ENCODE measurements at places on chromosomes 12 and 14.

DNA sequence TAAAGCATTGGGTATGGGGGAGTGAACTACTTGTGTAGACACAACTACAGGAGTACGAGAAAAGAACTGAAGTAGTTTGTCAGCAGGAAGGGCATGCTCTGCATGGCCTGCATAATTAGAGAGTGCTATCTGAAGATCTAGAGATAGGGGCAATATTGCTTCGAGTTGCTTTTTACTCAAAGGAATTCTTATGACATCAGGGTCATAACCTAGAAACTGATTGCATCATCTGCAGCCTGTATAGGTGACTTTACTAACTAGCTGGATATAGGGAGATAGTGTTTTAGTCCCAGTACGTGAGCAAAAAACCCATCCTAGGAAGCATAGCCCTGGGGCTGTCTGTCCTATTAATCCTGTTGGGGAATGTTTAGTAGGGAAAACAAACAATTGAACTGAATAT is 39.8 kb downstream of the TMTC3 start:
- DNase-seq = no peak

- DNase-seq = no peak
Observed at GRCh38 chr12:1934068-1934467, 15.6 kb upstream of the CACNA2D4 start.

- DNase-seq = no peak
Observed at GRCh38 chr14:33646692-33647260, 304.1 kb downstream of the EGLN3 start.

DNA sequence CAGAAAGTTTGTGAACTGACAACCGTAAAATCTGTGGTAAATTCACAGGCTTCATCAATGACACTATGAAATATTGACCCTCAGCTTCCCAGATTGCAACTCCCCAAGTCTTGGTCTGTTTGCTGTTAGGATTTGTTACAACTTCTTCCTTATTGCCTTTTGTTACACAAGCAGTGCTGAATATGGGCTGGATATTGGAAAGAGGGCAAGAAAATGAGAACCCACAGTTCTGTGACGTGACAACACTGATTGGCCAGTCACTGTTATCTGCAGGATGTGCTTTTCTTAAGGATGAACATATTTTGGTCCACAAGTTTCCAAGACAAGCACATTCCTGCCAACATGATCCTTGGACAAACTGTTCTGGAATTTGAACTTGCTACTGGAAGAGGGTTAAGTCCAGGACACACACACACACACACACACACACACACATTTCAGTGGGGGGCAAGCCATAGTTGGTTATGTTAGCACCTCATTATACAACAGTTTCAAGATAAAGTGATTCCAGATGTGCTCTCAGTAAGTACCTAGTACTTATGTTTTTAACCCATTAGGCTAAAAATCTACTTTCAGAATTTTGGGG is 16.6 kb upstream of the SLC38A2 start:
- no peak for DNase-seq

- no peak for DNase-seq
Observed at GRCh38 chr14:46951103-46951502, 299.5 kb upstream of the RPL10L start.

GRCh38 chr14:37585101-37585511 is 9.9 kb downstream of the FOXA1 start:
- no peak for DNase-seq

DNA sequence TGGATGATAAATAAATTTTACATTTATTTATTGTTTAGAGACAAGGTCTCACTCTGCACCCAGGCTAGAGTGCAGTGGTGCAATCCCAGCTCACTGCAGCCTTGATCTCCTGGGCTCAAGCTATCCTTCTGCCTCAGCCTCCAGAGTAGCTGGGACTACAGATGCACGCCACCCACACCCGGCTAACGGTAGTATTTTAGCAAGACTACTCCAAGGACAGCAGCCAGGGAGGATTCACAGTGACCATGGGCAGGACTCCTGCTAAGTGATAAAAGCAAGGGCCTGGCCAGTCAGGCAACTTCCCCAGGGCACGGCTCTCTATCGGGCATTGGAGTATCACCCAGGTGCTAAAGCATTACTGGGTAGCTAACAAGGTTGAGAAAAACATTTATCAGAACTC is 55.4 kb downstream of the ARL6IP4 start:
- DNase-seq = no peak

- no peak for DNase-seq
Observed at GRCh38 chr12:54933376-54933775, 51.2 kb downstream of the TESPA1 start.

GRCh38 chr14:100392356-100392755 is 69.2 kb downstream of the SLC25A47 start:
- no peak for DNase-seq

DNA sequence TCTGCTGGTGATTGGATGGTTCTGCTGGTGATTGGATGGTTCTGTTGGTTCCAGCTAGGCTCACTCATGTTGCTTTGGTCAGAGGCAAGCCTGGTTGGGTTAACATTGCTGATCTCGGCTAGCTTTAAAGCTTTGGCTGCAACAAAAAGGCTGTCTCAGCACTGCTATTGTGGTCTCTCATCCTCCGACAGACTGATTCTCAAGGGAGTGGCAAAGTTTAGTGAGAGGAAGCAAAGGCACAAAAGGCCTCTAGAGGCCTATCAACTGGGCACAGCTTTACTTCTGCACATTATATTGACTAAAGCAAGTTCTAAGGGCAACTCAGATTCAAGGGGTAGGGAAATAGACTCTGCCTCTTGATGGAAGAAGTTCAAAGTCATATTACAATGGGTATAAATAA is 84.7 kb upstream of the LGR5 start:
- no peak for DNase-seq

GRCh38 chr14:54455363-54455762 is 14.2 kb upstream of the CNIH1 start:
- no peak for DNase-seq

GRCh38 chr12:109462868-109463692 is 14.0 kb downstream of the KCTD10 start:
- DNase-seq = no peak

GRCh38 chr14:77869340-77869739 is 69.4 kb downstream of the ADCK1 start:
- DNase-seq = no peak

DNA sequence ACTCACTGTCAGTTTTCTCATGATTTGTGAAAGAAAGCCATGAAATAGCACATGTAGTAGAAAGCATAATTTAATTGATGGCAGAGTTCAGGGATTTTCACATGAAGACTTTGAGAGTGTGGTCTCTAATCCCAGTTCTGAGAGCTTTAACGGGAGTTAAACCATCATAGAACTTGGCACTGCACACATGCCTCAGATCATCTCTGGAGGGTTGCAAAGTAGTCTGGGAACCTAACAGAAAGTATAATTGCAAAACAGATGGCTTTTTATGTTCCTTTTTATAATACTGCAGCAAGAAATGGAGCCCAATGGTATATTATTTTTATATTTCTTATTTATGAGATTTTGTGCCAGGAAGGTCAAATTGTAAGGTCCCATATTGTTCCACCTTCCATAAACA is 77.9 kb downstream of the BHLHE41 start:
- no peak for DNase-seq

DNA sequence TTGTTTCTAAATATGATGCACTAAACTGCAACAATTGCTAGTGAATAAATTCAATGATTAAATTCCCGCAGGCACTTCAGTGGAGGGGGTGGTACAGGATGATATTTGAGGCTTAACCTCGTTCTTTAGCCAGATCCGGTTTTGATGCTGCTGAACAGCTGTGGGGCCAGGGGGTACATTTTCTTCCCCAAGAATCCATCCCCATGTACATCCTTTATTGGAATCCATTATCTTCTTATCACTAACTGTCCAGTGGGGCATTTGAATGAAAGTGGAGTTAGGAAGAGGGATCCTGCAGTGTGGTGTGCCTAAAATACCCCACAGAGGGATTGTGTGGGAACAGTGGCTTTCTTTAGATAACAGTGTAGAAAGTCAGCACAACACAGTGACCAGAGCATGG is 45.2 kb upstream of the OASL start:
- no peak for DNase-seq

- DNase-seq = no peak
Observed at GRCh38 chr12:18551701-18552100, 186.1 kb downstream of the PLCZ1 start.

GRCh38 chr14:74275241-74275841 is 27.4 kb downstream of the ABCD4 start:
- no peak for DNase-seq

DNA sequence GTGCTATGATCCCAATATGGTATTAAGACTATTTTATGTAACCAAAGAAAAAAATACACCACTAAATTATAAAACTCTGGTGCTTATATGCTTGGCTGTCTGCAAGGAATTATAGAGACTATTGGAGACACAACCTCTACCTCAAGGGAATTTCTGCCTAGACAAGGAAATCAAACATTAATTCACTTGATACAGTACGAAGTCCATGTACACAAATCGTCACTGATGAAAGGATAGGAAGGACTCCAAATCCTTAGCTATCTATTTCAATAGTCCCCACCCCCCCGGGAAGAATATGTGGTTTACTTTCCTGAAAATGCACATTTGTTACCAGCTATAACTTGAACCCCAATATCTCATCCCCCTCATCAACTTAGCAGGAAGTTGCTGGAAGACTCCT is 21.9 kb downstream of the RTN1 start:
- DNase-seq = no peak

DNA sequence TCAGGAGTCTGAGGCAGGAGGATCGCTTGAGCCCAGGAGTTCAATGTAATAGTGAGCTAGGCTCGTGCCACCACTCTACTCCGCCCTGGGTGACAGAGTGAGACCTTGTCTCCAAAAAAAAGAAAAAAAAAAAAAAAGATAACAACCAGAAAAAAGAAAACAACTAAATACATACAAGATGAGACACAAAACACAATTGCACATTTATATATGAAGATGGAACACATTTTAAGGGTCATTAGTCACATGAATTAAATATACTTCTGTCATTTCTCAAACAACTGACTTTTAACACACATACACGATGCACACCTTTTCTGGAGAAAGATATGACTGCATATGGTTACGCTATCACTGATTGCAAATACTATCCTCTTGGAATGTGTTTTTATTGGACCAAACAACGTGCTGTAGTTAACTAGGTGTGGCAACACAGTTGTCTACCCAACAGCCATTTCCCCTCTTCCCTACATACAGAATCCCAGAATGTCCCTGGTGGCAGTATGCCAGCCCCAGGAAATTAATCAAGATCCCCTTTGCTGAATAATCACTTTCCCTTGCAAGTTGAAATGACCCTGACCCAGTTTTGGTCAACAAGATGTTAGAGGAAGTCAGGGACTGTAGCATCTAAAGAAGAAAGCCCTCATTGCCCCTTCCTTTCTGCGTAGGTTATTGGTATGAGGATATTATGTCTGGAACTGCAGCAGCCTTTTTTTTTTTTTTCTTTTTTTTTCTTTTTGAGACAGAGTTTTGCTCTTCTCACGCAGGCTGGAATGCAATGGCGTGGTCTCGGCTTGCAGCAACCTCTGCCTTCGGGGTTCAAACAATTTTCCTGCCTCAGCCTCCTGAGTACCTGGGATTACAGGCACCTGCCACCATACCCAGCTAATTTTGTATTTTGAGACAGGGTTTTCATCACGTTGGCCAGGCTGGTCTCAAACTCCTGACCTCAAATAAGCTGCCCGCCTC is 5.6 kb upstream of the MYL6B start:
- no peak for DNase-seq

DNA sequence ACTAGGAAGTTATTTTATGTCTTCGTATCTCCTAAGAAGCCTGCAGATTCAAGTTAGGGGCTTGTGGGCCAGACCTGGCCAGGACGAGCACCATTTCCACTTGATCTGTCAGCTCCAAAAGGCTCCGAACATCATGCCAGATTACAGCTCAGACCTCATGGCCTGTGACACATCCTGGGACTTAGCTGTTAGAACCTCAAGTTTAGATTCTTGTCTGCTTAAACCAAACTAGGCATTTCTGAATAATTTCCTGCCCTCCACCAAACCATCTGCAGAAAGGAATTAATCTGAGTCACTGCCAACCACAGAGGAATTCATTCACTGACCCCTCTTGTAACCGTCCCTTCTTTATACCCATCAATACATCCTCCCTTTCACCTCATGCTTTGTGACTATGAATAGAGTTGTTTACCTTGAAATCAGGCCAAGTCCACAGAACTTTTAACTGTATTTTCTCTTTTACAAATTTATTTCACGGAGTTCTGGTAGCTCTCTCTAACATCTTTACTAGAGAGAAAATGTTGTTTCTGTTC is 120.3 kb downstream of the FBXL14 start:
- DNase-seq = no peak

GRCh38 chr12:7403466-7403865 is 40.5 kb downstream of the CD163L1 start:
- DNase-seq = no peak

- DNase-seq = no peak
Observed at GRCh38 chr12:131040491-131040890, 86.8 kb downstream of the ADGRD1 start.

DNA sequence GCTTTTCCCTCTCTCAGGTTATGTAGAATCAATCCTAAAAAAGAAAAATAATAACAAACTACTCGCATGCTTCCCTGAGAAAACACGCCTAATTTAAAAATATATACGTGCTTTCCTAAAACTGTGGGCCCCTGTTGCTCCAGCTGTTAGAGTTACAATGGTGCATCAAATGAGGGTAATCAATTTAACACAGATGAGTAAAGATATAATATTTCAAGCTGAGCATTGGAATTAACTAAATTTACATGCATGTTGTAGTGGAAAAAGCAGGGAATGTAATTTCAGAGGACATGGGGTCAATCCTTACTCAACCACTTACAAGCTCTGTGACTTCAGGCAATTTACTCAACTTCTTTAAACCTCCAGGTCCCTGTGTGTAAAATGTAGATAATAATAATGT is 22.4 kb upstream of the LGR5 start:
- no peak for DNase-seq

GRCh38 chr14:39289523-39289922 is 55.8 kb downstream of the MIA2 start:
- no peak for DNase-seq

DNA sequence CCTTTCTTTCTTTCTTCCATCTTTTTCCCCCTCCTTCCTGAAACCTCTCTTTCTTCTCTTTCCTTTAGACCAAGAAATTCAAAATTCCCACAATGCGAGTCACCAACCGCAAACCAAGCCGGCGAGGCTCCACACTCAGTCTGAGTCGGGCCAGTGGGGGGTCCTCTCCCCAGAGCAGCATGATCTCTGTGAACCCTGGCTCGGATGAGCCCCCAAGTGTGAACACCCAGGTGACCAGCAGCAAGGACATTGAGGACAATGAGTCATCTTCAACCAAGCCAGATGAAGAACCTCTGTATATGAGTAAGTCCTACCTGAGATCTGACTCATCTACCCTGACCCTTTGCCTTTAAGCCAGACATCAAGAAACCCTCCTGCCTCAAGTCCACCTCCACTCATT is 88.6 kb upstream of the TMEM233 start:
- no peak for DNase-seq

GRCh38 chr12:49017891-49018260 is 700 bp downstream of the PRKAG1 start:
- no peak for DNase-seq

GRCh38 chr12:85865890-85866289 is 8.2 kb upstream of the NTS start:
- no peak for DNase-seq

- DNase-seq = no peak
Observed at GRCh38 chr12:26798023-26798422, 35.0 kb downstream of the ITPR2 start.

Measured in activated T-cell treated with anti-CD3 and anti-CD28 coated beads for 4 hours (primary cell).